Esophagus squamous epithelium (tissue), 5 donors: ENCODE measurements at places on chromosomes 1 and 21.

- DNase-seq, result no peak
Measured at GRCh38 chr1:51621161-51621560, 4.3 kb downstream of the OSBPL9 start.

GRCh38 chr1:246907472-246907871 is 24.3 kb downstream of the AHCTF1 start:
- no peak for DNase-seq

- DNase-seq, result no peak
Measured at GRCh38 chr1:1142844-1143243, 27.0 kb upstream of the C1orf159 start.

- DNase-seq, result no peak
Measured at GRCh38 chr1:18557621-18558465, 72.8 kb upstream of the PAX7 start.

DNA sequence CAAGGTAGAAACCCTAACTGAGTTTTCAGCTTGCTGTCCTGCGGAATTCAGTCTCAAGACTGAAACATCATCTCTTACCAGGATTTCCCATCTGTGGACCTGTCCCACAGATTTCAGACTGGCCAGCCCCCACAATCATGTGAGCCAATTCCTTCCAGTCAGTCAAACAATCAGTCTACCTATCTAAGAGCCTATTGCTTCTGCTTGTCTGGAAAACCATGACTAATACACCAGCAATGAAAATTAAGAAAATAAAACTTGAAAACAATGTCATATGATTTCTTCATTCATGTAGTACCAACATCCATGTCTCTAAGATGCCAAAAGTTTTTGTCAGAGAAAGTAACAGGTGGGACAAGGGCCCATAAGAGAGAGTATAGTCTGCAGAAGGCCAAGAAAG is 57.6 kb upstream of the CRB1 start:
- DNase-seq, result no peak

DNA sequence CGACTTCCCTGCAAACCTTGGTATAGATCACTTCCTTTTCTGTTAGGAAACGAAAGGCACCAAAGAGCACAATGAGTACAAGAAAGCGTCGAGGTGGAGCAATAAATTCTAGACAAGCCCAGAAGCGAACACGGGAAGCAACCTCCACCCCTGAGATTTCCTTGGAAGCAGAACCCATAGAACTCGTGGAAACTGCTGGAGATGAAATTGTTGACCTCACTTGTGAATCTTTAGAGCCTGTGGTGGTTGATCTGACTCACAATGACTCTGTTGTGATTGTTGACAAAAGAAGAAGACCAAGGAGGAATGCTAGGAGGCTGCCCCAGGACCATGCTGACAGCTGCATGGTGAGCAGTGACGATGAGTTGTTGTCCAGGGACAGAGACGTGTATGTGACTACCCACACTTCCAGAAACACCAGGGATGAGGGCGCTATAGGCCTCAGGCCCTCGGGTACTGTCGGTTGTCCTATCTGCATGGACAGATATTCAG is 18.5 kb downstream of the FAM89A start:
- no peak for DNase-seq

- no peak for DNase-seq
Measured at GRCh38 chr21:46454634-46455390, 3.9 kb upstream of the DIP2A start.

GRCh38 chr21:36860736-36861594 is 105.5 kb downstream of the HLCS start:
- no peak for DNase-seq

DNA sequence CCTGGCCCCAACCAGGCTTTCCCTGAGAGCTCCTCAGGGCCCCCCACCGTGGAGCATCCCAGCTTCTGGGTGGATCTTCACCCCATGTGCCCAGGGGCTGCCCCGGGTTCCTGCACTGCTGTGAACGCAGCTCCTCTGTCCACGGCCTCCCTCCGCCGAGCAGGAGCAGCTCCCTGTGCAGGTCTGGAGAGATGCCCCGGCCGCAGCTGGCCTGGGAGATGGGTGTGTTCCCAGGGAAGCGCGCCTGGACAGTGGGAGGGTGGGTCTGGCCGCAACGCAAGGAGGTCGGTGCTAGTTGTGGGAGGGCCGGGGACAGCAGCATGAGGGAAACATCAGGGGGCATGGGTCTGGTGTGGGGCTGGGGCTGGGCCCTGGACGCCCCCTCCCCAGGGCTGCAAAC is 71.3 kb downstream of the MORN1 start:
- no peak for DNase-seq
